ENCODE measurements at places on chromosomes 2 and 18. TPM values are rescaled to one million over a fixed set of nuclear protein-coding genes. Genes with fewer than 3 reads are reported as not detected.

APCDD1 gene
- total RNA-seq, result 10.2 TPM

KCNE4 gene
- 0.89 TPM for total RNA-seq

UGGT1 gene
- 39.7 TPM for total RNA-seq

PCARE gene
- 0.15 TPM for total RNA-seq

CRYGD gene
- not detected for total RNA-seq

CABYR gene
- total RNA-seq, result not detected

LYG1 gene
- not detected for total RNA-seq

GPBAR1 gene
- total RNA-seq, result 6.4 TPM

DNA sequence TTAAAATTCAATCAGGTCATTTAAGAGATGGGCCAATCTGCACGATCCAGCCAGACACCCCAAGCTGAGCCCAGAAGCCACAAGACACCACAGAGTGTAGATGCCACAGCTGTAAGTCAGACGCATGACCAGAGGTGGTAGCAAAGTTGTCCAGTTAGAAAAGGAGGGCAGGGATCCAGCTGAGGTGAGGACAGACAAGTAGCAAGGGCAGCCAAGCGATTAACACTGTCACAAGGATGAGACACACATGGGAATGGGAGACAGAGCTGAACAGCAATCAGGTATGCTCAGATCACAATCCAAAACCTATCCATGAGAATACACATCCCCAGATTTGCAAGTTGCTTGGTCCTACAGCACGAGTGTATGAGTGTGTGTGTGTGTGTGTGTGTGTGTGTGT is 143.4 kb upstream of the STK17B start:
- DNase-seq, result no peak

DNA sequence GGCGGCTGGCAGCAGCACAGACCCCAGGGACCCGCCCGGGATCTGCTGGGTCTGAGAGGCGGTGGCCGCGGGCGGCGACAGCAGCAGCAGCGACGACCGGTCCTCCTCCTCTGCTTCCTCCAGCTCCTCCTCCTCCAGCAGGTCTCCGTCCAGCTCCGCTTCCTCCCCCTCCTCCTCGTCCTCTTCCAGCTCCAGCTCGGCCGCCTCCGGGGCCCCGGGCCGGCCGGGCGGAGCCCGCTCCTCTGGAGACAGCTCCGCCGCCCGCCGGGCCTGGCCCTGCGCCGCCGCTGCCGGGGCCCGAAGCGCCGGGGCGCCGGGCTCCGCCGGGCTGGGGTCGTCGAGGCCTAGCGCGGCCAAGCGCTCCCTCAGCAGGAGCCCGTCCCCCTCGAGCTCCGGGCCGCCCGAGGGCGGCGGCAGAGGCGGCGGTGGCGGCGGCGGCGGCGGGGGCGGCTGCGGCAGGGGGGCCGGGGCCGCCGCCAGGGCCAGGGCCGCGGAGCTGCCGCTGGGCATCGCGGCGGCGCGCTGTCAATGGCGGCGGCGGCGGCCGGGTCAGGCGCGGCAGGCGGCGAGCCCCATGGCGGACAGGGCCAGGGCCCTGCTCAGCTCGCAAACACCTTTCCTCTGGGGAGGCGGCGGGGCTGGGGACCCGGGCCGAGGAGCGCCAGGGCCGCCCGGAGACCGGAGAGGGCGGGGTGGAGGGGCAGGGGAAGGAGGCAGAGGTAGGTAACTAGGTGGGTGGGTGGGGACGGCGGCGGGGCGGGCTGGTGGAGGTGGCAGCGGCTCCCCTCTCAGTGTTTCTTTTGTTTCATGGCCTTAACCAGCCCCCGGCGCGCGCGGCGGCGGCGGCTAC is 445 bp downstream of the MEX3C start:
- DNase-seq, result peak; percentile 53

- no peak for DNase-seq
Measured at GRCh38 chr18:60469387-60470100, 97.0 kb upstream of the MC4R start.

DNA sequence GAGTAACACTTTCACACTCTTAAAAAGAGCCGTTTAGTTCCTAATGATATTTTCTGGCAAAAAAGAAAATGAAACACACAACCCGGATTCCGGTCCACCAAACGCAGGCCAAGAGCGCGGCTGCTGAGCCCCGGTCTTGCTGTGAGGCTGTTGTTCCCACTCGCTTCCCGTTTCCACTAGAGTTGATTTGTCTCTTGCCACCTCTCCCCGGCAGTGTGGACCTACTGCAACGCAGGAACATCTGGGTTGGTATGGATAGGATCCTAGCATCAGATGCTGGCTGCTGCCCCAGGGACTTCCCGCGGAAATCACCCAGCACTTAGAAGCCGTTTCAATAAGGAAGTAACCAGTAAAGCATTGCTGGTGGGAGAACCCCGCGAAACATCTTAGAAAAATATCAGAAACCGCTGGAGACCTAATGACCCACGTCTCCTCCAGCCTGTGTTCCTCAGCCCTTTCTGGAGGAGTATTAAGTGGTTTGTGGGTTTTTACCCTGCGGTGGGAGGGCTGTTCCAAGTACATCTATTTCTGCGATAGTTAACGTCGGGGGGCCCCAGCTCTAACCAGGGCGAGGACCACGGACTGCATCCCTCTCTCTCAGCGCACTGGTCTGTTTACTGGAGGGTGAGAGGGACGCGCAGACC is 939 bp downstream of the DOCK10 start:
- DNase-seq, result peak; percentile 44

- DNase-seq, result peak; percentile 90
Measured at GRCh38 chr2:61763605-61764034, 90.2 kb downstream of the FAM161A start.

- no peak for DNase-seq
Measured at GRCh38 chr2:44839771-44840502, 101.6 kb upstream of the SIX3 start.

DNA sequence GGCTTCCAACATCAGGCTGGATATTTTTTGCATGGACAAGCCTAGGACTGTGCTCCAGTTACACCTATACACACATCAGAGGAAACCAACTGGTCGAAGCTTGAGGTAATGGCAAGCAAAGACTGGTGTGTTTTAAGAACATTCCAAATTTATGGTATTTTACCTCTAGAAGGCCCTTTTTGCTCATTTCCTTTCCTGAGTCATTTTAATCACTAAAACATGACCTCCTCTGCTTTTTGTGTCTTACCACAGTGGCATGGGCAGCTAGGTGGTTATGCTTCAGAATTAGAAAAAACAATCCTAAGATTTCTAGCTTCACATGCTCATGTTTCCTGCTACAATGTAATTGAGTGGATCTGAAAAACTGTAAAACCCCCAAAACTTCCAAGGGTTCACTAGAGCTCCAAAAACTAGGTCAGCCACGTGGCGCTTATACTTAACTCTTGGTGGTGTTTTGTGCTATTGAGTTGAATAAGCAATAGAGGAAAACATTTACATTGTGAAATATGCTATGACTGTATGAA is 30.6 kb upstream of the CHRNA1 start:
- no peak for DNase-seq

DNA sequence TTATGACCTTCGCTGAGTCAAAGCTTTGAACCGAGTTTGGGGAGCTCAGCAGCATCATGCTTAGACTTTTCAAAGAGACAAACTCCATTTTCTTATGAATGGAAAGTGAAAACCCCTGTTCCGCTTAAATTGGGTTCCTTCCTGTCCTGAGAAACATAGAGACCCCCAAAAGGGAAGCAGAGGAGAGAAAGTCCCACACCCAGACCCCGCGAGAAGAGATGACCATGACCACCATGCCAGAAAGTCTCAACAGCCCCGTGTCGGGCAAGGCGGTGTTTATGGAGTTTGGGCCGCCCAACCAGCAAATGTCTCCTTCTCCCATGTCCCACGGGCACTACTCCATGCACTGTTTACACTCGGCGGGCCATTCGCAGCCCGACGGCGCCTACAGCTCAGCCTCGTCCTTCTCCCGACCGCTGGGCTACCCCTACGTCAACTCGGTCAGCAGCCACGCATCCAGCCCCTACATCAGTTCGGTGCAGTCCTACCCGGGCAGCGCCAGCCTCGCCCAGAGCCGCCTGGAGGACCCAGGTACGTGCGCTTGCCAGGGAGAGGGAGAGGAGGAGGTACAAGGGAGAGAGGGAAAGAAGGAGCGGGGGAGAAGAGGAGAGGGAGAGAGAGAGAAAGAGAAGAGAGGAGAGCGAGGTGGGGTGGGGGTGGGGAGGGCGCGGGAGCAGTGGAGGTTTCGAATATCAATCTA is at the start of gene DLX1:
Gene DLX1 (plus strand): TSS at position 48 of the 700 bp plus-strand sequence. CDS start 171 bp downstream, at position 219.
- no peak for DNase-seq

DNA sequence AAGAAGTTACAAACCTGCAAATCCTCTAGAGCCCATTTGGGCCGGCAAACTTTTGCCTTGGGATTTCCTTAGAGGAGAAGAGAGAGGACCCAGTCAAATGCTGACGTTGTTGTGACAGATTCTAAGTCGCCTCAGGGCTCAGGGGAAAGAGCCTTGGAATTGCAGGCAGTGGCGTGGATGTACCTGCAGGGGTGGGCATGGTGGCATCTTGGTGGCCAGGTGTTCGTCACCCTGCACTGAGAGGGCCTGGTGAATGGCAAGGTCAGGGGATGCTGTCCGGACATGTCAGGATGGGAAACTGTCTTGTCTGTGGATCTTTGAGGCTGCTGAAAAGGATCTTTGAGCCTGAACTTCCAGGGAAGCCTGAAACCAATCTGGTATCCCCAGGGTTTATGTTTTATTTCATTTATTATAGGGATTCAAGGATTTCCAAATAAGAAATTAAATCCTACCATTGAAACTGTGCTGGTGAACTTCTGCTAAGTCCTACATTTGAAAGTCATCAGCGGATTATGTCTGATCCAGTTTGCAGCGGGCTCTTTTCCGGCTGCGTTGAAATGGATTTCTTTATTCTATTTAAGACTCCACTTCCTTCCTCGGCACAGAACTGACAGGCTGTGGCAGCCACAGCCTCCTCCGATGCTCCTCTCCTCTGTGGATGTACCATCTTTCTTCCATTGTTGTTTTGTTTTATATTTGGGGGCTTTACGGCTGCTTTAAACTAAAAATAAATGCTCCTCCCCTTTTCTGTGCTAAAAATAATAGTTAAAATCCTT is 207.6 kb downstream of the AGAP1 start:
- DNase-seq, result no peak

GRCh38 chr18:24234330-24234729 is 95.5 kb downstream of the CABYR start:
- DNase-seq, result no peak

DNA sequence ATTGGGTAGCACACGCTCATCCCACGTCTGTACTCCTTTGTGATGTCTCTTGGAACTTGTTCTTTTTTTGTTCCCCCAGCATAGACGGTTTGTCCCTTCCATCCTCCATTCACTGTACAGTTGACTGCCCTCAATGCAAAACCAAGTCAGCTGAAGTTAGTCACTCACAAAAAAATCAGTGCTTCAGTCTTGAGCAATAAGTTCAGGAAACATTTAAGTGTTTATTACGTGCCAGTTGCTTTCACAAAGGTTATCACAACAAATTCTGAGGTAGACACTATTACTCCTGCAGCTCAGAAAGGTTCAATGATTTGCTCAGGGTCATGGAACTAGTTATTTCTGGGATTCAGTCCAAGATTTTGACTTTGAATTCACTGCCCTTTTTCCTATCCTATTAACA is 102.2 kb downstream of the PDE1A start:
- no peak for DNase-seq

- DNase-seq, result peak; percentile 21
Measured at GRCh38 chr2:226795281-226796011, 4.2 kb downstream of the IRS1 start.

GRCh38 chr18:13500227-13500865 is 226.0 kb downstream of the FAM210A start:
- peak; percentile 66 for DNase-seq

- no peak for DNase-seq
Measured at GRCh38 chr2:36770542-36771287, 74.2 kb downstream of the VIT start.

DNA sequence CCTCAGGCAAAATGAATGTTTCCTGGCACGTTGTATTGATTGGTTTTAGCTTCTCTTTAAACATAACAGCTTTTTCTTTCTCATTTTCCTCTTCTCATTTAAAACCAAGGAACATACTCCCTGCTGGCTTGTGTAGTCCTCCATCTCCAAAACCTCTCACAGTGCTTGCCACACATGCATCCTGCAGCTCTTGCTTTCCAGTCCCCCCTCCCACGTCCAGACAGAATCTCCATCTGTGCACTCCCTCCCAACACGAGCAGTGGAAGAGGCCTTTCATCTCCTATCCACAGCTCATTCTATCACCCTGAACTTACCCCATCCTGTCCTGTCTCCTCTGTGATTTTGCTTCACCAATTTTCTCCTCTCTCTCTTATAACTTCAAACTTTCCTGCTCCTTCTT is 99.6 kb upstream of the THSD7B start:
- DNase-seq, result no peak

- DNase-seq, result no peak
Measured at GRCh38 chr18:2910751-2911425, 64.1 kb downstream of the EMILIN2 start.

DNA sequence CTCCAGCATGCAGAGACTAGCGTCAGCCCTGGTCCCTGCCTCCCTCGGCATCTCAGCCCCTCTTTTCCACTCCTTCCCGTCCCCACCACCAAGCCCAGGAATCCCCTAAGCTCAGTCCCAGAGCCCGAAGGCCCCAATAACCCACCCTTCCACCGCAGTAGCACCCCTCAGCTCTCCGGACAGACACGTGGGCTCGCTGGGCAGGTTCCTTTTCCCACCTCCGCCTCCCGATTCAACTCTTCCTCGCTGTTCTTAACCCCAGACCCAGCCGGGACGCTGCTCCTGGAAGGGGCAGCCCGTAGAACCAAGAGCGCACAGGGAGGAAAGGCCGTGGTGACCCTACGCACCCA is 1.4 kb downstream of the IHH start:
- DNase-seq, result no peak

GRCh38 chr2:181252262-181253148 is 204.7 kb upstream of the ITGA4 start:
- DNase-seq, result no peak

DNA sequence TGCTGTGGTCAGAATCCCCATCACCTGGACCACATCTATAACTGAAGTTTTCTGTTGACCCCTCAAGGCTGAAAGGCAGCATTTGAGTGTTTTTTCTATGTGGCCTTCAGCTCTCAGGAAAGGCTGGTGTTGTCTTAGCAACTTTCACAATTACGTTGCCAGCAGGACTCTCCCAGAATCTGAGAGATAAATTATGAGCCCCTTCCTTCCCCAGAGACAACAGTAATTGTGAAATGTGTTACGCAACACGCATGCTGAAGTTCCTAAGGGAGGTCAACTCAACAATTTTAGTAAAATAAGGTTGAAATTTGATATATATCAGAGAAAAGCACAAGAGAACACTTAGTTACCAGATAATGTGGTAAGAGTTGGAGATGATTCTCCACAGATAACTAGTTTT is 216.5 kb upstream of the SLC8A1 start:
- no peak for DNase-seq
